ENCODE measurements at places on chromosomes 5 and 9.

DNA sequence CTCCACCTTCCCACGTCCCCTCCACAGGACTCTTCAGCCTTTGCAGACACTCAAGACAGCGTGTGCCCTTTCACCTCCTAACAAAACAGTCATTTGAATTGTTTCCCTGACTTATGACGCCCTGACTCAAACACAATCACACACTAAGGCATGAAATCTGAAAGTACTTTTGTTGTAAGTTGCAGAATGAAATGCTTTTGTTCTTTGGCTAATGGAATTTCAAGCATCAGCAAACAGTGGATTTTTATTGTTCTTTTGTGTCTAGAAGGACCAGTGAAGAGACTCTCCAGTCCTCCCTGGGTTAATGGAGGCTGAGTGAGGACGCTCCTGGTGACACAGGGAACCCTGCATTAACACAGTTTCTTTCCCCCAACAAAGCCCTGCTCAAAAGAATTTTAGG, 380.1 kb downstream of the CTNND2 start:
- DNase-seq: no peak

DNA sequence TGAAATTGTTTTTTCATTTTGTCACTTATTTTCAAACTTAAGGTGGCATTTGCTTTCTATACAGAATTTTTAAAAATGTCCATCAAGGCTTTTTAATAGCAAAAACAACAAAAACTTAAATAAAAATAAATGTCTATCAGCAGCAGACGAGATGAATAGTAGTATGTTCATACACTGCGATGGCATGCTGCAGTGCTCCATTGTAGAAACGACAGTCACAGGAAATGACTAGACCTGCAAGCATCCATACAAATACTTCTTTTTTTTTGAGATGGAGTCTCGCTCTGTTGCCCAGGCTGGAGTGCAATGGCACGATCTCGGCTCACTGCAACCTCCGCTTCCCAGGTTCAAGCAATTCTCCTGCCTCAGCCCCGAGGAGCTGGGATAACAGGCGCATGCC, 41.4 kb downstream of the COL23A1 start:
- no peak for DNase-seq

DNA sequence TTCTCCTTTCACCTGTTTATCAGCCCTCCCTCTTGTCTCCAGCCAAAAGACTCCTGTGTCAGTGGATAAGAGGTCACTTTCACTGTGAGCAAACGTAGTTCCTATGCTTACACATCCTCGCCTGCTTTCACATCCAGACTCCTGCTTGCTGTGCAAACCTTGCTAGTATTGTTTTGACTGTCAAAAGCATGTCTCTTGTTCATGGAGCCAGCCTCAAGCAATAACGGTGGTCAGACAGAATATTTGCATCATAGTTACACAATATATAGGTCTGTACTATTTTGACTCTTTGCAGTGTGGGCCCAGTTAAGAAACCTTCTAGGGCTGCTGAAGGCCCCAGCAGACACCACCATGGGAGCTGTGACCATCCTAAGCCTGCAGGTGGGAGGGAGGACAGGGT, 420.0 kb downstream of the SEMA5A start:
- DNase-seq: no peak

DNA sequence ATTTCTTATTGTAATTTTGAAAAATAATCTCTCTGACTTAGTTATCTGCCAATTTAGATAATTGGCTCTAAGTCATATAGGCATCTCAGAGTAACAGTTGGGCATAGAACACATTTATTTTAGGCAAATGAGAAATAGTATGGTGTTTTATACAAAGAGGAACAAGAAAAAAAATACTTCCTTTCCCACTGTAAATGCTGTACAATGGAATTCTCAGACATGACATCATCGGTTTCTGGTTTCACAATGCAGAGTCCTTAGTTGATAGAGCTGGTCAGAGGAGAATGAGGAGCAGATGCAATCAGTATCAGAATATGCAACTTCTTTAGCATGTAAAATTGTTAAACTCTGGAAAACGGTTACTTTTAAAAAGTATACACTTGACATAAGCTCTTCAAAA, 49.4 kb downstream of the PLK2 start:
- no peak for DNase-seq

GRCh38 chr9:122325124-122325523, 45.7 kb upstream of the PTGS1 start:
- no peak for DNase-seq

DNA sequence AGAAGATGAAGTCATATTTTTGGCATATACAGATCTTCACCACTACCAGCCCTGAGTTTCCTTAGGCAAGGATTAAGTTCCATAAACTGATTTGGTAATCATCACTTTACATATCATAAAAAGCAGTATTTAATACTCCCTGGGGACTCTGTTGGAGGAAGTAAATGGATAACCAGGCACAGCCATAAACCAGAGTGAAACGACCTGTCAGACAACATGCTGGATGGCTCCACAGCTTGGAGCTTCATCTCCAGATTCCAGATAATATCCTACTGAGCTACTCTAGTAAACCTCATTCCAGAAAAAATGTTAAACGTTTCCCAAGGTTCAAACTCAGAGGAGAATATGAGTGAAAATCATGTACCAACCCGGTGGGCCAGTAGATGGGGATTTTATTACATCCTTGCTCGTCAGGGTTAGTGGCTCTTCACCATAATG, 109.2 kb downstream of the BASP1 start:
- no peak for DNase-seq

GRCh38 chr5:77952636-77953212, 176.6 kb upstream of the TBCA start:
- DNase-seq: no peak

- no peak for DNase-seq
Measured at GRCh38 chr5:98085593-98085992, 687.9 kb upstream of the RGMB start.

DNA sequence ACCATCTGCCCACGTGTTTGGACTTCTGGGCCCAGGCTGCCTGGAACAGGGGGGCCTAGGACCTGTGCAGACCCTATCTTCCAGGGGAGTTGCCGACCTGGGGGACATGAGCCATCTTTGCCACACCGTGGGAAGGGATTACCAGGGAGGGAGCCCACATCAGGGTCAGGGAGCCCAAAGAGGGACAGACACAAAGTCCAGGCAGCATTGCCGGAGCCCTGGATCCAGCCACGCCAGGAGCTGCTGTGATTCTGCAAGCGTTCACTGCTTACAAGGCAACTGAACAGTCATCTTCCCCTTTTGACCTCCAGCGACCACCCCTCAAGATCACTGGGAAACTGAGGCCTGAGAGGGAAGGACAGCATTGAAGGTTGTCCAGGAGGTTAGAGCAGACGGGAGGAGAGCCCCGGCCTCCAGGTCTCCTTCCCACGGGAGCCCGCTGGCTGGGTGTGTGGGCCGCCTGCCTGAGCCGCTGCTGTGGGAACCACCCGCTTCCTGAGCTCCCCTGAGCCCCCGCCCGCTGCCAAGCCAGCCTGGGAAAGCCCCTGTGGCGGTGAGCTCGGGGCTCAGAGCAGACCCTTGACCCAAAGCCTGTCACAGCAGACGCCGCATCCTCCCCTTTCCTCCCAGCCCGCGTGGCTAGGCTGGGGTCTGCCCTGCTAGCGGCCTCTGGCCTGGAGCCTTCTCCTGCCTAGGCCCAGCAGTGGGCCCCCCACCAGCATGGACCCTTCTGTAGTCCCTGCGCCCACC, 17.1 kb upstream of the NOTCH1 start:
- no peak for DNase-seq

GRCh38 chr9:132908635-132909034, 29.9 kb downstream of the SPACA9 start:
- no peak for DNase-seq

DNA sequence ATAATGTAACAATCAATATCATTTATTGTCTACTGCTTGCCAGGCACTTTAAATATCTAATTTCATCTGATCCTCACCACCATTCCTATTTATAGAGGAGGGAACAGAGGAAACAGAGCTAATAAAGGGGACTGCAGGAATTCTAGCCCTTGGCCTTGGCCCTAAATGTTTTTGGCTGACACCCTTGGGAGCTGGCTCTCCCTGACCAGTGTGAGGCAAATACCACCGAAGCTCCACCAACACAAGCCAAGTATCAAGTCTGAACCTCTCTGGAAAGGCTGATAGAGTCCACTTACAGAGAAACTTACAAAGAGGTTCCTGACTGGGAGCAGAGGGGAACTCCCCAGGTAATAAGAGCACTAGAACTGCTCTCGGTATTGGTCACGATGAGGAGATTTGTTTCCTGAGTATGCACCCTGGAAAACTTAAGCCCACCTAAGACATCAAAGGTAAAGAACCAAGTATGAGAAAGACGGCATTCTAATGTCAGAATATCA, 243.1 kb upstream of the PANK3 start:
- no peak for DNase-seq

DNA sequence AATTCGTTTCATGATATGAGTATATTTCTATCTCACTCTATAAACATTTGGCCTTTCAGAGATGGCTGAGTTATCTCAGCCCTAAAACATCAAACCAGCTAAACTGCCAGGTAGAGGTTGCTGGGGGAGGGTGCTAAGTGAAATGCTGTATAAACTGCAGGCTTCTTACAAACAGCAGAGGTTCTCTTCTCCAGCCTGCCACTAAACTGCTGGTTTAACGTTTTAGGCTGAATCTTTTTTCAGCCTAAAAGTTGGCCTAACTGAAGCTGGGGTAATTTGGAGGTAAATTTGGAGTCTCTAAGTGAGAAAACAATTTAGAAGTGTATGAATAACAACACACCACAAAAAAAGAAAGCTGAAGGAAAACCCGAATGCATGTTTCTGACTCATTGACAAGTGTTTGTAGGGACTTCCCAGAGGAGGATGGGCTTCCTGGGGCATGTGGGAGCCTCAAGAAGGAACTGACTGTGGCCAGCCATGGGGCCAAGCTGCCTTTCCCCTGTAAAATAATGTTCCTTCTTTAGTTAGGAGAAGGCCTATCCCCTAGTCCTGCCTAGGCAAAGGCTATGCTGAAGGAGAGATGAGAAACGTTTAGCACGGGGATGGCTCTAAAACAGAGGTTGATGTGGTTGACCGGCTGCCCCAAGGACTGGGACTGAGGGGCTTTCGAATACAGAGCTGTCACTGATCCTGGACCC, 44.3 kb downstream of the SLC28A3 start:
- no peak for DNase-seq

- DNase-seq: no peak
Measured at GRCh38 chr5:178476972-178477754, 113.0 kb downstream of the COL23A1 start.

DNA sequence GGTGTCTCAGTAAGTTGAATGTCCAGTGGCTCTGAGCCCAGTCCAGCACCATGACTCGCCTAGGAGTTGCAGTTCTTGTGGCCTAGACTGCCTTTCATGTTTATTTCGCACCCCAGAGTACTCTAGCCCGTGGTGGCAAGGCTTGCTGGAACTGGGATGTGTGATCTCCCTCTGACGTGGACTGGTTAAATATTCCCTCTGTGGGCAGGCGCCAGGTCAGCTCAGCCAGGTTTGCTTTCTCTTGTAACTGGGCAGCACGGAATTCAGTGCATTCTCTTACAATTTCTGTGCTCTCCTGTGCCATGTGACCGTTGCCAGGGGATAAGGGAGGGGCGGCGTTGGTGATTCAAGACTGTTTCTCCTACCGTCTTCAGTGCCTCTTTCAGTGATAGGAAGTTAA, 270.8 kb downstream of the KDM4C start:
- DNase-seq: no peak

- DNase-seq: peak; percentile 56
Measured at GRCh38 chr5:172059661-172060100, 53.2 kb upstream of the FBXW11 start.

- peak; percentile 43 for DNase-seq
Measured at GRCh38 chr5:132204371-132205135, 23.1 kb downstream of the P4HA2 start.

DNA sequence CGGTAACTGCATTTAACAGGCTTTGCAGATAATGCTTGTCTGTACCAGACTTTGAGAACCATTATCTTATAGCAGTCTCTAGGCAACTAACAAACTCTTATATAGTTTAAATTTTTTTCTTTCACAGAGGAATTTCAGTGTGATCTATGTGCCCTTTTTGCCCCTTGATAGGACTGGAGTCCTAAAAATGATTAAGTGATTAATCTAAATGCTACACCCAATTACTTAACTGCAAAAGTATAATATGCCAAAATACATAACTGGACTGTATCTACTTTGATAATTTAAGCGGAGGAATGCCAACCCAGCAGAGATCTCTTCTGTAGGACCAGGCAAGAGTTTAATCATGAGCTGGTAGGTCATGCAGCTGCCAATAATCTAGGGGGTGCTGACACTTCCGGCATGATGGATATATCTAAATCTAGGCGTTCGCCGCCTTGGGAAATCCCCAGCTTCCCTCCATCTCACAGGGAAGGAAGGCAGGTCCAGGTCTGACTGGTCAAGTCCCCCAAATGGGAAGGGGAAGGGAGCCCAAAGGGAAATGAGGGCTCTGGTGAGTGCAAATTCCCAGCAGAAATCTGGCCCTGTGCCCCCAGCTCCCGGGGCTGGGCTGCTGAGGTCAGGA, 205.6 kb downstream of the GAPVD1 start:
- no peak for DNase-seq

GRCh38 chr5:151491062-151491461, 43.7 kb downstream of the SLC36A1 start:
- DNase-seq: no peak
